Fibroblast of villous mesenchyme (primary cell): ENCODE measurements at places on chromosomes 6 and 20. TPM values are rescaled to one million over a fixed set of nuclear protein-coding genes. Genes with fewer than 3 reads are reported as not detected.

DNA sequence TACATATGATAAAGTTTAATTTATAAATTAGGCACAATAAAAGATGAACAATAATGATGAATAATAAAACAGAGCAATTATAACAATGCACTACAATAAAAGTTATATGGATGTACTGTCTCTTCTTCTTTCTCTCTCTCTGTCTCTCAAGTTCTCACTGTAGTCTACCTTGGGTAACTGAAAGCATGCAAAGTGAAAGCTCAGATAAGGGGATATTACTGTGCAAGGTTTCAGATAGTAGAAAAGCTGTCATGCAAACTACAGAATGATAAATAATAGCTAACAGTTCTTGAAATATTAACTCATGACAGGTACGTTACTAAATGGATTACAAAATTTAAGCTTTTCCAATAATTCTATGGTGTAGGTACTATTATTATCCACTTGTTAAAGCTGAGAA lies 311.9 kb upstream of the PRDM1 start:
- DNase-seq, result no peak

- peak; percentile 50 for DNase-seq
These were observed 9.4 kb upstream of the STX11 start for GRCh38 chr6:144140867-144141266.

DNA sequence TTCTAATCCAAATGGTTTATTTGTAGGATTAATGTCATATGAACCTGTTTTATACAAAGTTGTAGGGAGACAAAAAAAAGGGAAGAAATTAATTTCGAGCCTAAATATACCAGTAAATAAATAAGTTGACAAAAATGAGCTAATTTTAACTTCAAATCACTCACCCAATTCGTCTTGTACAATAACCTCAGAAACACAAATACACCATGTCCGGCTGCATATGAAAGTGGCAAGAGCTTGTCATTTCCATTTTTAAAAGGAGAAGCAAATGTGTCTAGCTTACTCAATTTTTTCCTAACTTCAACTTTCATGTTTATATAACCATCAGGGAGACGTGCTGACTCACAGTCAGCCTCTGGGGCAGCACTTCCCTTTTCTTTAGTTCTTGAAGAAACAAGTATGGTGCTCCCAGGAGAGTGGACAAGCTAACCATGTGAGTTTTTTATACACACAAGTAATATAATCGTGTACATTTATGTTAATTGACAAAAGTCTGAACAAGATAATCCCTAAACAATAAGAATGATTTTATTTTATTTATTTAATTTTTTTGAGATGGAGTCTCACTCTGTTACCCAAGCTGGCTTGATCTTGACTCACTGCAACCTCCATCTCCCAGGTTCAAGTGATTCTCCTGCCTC lies 55.5 kb upstream of the SGK1 start:
- DNase-seq, result peak; percentile 93

GRCh38 chr6:37176268-37177076 lies 6.5 kb downstream of the PIM1 start:
- DNase-seq, result no peak

DNA sequence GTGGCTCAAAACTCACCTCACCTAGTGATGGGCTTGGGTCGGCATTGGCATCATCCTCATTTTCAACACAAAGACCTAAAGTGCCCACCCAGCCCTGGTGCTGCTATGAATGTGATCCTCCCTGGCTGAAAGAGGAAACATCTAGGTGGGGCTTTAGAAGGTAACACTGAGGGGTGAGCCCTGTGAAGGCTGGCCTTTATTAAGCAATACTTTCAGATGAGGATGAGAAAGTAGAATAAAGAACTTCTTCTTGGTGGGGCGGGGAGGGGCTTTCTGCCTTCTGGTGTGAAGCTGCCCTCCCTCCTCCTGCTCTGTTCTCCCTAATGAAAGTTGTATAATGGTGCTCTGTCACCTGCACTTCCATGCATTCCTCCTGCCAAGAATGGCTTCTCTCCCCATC lies 133.0 kb upstream of the TRAF3IP2 start:
- no peak for DNase-seq

TENT5A gene
- total RNA-seq, result 21.6 and 22.9 TPM in 2 replicates

LAMP5 gene
- not detected in 2 replicates for total RNA-seq

DNA sequence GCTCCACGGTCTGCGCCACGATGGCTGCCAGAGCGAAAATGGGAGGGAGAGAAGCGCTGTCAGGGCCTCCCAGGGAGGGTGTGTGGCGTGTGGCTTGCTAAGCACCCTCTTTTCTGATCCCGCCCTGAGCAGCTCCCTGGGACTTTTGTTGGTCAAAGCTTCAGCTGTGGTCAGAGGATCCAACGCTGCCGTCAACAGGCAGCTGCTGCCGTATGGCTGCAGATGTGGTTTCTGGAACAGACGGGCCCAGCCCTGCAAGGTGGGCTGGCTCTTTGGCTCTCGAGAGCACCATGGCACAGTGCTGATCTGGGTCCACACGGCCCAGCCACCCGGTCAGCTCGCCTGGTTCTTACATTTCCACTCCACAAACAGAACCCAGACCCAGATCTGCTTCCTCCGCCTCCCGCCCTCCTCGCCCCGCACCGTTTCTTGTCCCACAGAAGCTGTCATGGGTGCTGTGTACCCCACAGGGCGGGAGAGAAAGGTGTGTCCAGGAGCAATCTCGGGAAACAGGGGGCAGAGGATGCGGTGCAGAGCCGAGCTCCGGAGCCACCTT lies 86.0 kb upstream of the BHLHE23 start:
- no peak for DNase-seq

DNA sequence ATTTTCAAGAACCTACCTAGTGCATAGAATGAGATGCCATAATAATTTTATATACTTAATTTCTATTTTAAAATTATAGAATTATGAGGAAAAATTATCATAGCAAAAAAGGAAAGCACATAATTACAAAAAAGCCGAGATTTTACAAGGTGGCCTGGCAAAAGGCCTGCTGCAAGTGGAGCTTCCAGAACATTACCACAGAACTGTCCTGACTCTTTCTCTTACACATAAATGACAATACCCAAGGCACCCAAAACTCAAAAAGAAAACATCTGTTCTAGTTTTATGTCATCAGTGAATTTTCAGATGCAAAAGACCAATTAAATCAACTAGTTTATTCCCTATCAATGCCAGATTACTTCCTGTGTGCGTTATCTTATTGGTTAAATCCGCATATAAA lies 74.2 kb downstream of the FILIP1 start:
- DNase-seq, result no peak

DNA sequence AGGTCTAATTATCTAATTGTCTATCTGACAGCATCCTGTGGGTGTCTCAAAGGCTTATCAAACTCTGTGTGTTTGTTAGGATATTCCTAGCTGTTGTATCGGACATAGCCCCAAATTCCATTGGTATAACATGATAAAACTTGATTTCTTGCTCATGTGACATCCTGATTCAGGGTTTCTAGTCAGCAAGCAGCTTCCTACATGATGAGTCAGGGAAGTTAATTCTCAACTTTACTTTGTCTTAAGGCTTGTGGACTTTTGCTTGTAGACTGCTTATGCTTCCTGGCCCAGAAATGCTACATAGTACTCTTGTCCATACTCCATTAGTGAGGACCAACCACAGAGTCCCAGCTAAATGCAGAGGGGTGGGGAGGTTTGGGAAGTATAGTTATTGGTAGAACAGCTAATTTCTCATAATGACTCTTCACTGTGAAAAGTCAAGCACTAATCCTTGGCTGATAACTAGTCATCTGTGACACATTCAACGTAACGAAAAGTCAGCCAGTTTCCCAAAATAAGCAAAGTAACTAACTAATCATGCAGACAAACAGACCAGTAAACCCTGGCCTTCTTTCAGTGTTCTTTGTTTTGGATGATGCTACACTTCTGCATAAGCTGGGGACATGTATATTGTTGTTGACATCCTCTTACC lies 25.8 kb downstream of the NKAIN2 start:
- DNase-seq, result no peak

GRCh38 chr6:80523531-80523997 lies 417.1 kb downstream of the BCKDHB start:
- peak; percentile 71 for DNase-seq
